Astrocyte of the spinal cord (primary cell): ENCODE measurements at places on chromosomes 11 and 22.

DNA sequence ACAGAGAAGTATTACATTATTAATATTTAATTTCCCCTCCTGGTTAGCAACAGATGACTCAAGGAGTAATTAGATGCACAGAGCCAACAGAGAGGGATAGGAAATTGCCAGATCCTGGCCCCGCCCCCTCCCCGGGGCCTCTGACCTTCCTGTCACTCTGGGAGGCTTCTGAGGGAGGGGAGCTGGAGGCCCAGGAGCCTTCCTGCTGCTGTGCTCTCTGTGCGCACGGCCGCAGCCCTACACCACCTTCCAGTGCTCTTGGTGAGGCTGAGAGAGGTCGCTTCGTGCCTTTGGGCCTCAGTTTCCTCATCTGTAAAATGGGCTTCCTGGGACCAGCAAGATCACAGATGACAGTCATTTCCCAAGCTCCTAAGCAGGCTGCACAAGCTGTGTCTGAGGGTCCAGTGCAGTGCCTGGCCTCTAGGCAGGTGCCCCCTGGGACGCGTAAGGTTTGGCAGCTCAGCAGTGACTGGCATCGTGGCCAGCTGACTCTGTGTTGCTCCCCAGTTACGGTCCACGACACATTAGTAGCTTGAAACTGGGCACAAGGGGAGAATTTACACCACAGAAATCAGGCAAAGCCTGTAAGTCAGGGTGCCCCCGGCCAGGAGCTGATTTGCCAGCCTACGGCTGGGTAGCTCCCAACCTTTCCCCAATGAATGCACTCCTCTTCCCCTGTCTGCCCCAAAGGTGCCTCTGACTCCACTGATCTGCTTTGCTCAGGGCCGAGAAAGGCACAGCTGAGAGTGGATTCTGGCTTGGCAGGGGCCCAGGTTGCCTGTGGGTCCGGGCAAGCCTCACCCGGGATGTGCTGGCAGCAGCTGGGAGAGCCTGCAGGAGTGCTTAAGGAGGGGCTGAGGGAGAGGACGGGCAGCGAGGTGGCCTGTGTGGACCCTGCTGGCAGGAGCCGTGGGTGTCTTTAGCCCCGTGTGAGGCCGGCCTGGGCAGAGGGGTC lies 2.3 kb downstream of the ADORA2A start:
- DNase-seq: peak; percentile 52

DNA sequence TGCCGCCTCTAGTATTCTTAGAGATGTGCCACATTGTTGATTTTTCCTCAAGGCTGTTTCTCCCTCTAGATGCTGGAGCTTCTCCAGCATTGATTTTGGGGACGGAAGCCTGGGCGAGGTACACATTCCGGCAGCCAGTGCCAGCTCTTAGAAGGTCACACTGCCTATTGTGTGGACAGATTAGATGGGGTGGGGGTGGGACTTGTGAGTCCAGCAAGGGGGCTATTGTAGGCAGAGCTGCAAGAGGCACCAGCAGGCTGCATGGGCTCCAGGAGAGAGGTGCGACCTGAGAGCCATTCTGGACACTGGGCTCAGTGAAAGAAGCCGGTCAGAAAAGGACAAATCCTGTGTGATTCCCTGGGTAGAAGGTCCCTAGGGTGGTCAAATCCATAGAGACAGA lies 12.4 kb downstream of the C11orf21 start:
- no peak for DNase-seq

- DNase-seq: peak; percentile 4
Observed at GRCh38 chr11:18452927-18453326, 2.7 kb upstream of the LDHAL6A start.

GRCh38 chr11:10091314-10092045 lies 202.5 kb downstream of the SBF2 start:
- no peak for DNase-seq

GRCh38 chr11:105870516-105871113 lies 151.4 kb downstream of the MSANTD4 start:
- DNase-seq: no peak

DNA sequence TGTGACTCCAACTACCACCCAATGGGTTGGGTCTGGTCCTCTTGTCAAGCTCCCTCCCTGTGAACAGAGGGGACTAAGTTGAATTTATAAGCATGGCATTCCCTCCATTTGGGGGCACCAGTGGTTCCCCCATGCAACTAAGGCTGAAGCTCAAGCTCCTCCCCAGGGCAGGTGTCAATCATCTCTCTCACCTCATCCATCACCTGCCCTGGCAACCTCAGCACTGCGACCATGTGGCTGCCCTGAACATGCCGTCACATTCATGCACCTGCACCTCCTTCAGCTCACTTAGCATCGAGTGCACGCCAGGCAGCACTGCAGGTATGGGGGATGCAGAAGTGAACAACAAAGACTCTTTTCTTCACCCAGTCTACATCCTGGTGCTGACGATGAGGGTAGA lies 799.3 kb downstream of the TBC1D22A start:
- DNase-seq: no peak

DNA sequence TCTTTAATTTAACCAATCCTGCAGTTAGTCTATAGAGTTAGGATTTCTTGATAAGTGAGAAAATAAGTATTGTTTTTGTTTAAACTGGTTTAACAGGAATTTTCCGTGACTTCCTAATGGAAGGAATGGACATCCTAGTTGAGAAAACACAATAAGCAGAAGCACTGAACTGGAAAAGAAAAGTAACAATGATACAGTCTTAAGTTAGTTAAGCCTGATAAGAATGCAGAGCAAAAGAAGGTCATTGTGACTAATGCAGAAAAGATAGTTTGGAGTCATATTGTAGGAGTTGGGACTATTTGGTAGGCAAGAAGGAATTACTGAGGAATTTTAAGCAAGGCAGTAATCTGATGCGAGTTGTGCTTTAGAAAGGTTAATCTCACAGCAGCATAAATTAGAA lies 11.7 kb downstream of the RNF141 start:
- no peak for DNase-seq

- no peak for DNase-seq
Observed at GRCh38 chr11:45834298-45834756, 12.9 kb upstream of the CRY2 start.

- DNase-seq: no peak
Observed at GRCh38 chr11:33790040-33790439, 15.7 kb upstream of the FBXO3 start.

DNA sequence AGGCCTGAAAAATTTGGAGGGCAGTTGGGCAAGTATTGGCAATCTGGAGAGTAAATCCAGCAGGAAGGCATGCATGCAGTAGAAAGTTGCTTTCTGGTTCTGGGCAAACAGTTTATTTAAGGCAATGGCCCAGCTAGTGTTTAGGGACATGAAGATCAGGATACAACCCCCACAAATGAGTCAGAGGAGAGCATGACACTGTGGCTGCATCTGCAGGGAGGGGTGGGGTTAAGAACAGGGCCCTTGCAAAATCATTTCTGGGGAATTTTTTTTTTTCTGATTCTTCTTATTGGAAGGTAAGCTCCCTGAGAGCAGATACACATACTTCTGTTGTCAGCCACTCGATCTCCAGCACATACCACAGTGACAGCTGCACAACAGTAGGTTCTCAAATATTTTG lies 61.1 kb downstream of the FDX1 start:
- DNase-seq: peak; percentile 20

DNA sequence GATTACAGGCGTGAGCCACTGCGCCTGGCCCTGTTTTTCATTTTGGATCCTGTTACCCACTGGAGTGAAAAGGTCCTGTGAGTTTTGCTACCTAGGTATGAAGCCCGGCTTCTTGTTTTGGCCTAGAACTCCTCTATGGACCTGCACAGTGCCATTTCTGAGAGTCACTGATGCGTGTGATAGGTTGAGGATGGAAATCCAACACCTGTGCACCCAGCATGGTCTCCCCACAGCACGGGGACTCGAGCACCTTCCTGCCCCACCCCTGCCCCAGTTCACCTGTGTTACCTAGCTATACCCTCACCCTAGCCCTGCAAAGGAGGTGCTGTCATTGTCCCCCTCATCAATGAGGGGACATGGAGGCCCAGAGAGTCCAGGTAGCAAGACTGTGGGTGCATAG lies 5.1 kb downstream of the FBLN1 start:
- DNase-seq: no peak

DNA sequence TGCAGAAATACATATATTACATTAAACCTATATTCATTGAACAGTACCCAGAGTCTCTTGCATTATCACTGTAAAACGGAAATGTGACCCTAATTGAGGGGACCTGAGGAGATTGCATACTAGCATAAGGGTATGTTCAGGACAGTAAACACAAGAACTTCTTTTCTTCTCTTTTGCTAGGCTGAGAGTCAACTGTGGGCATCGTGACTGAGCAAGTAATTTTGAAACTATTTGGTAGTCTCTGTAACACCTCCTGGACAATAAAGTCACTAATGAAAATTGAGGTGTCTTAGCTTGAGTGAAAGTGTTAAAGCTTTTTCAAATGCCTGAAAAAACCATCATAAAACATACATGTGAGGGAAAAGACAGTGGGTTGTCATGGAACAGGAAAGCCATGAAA lies 90.9 kb downstream of the PDHX start:
- DNase-seq: no peak

- no peak for DNase-seq
Observed at GRCh38 chr22:46862418-46863324, 100.2 kb downstream of the TBC1D22A start.

GRCh38 chr22:29821291-29822016 lies 16.6 kb downstream of the ASCC2 start:
- DNase-seq: peak; percentile 83

DNA sequence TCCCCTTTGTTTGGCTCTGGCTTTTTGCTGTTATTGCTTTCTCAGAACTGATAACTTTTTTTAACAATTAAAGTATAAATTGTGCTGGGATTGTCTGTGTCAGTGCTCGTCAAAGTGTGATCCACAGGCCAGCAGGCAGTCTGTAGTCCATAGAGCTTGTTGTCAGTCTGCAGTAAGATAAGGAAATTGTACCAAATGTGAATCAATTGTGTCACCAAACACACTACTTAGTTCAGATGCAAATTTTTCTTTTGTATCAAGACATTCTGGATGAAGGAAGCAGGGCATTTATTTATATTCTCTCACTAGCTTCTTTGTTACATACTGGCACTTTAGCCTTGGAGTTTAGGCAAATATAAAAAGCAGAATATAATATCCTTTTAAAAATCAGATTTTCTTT lies 121.0 kb downstream of the WNT11 start:
- no peak for DNase-seq

GRCh38 chr11:2190657-2191471 lies 19.2 kb upstream of the TH start:
- DNase-seq: no peak

GRCh38 chr11:64058494-64058893 lies 22.8 kb downstream of the FLRT1 start:
- DNase-seq: no peak

DNA sequence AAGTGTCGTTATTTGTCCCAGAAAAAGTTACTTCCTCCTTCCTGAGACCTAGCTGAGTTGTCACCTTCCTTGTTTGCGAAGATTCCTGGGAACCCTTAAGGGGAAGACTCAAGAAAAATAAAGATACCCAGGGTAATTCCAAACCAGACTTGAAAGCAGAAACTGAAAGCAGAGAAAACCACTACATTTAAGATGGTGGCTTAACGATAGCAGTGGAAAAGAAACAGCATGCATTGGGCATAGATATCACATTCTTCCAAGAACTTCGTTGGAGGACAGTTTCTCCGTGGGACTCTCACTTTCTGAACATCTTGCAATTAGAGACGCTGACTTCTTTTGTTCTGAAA lies 89.1 kb downstream of the FAM76B start:
- no peak for DNase-seq

GRCh38 chr11:69044111-69045013 lies 4.4 kb upstream of the TPCN2 start:
- peak; percentile 77 for DNase-seq

- no peak for DNase-seq
Observed at GRCh38 chr11:61650781-61651571, 29.2 kb upstream of the DAGLA start.

DNA sequence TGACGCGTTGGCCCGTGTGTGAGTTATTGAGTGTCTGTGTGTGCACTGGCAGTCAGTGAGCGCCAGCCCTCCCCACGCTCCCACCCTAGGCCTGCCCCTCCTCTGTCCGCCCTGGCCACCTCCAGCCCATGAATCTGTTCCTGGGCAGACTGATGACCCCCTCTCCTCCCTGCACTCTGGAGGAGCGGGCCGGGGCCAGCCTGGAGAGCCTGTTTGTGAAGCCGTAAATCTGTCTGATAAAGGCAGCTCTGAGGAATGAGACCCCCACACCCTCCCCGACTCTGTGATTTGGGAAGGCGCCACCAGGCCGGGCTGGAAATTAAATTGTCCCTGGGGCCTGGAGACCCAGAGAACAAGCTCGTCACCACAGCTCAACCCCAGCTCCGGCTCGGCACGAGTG lies 8.6 kb downstream of the TSSC4 start:
- DNase-seq: no peak

DNA sequence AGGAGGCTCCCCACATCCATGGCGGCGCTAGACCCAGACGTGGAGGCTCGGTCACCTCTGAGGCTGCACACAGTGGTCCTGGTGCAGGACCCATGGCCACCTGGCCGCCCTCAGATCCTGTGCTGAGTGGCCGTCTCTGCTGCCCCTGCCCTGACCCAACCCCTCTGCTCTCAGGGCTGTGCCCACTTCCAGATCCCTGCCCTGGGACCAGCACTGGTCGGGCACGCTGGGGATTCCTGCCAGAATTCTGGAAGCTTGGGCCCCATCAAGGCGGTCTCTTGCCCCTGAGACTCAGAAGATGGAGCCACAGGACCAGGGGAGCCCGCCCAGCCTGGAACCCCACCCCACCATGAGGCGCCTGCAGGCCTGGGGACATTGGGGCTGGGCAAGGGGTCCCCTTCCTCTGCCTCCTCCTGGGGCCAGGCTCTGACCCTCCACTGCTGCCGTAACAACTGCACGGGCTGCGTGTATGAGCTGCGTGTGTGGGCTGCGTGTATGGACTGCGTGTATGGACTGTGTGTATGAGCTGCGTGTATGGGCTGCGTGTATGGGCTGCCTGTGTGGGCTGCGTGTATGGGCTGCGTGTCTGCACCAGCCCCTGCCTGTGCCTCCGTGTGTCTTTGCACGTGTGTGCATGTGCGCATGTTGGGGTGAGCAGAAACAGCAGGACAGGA lies 48.7 kb downstream of the IGLL1 start:
- no peak for DNase-seq

- no peak for DNase-seq
Observed at GRCh38 chr11:36241497-36241896, 47.7 kb downstream of the COMMD9 start.

DNA sequence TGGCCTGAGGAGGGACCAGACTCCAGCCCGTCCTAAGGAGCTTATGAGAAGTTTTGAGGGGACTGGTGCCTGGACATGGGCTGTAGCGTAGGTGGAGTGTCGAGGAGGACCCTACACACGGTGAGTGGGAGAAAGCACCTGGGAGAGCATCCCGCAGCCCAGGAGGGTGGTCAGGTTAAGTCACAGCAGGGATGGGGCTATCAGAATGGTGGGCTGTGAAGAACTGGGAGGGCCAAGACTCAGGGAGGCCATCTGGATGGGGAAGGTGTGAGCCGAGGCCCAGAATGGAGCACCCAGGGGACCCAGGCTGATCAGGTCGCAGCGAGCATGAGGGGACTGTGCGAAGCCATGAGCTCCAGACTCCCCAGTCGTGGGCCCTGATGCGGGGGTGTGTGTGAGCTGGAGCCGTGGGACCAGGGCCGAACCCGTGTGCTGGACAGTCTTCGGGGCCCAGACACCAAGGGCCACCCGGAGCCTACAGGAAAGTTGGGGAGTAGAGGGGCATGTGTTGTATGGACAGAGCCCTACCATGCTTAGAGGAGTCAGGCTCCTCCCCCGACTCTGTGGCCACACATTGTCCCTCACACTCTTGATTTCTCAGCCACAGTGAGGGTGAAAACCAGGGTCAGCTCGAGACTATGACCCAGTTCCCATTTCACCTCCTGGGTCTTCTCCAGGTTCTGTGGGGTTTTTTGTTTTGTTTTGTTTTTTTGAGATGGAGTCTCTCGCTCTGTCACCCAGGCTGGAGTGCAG lies 54.3 kb downstream of the BCR start:
- DNase-seq: no peak
